GM13977 (cell line): ENCODE measurements at places on chromosomes 6 and 20.

DNA sequence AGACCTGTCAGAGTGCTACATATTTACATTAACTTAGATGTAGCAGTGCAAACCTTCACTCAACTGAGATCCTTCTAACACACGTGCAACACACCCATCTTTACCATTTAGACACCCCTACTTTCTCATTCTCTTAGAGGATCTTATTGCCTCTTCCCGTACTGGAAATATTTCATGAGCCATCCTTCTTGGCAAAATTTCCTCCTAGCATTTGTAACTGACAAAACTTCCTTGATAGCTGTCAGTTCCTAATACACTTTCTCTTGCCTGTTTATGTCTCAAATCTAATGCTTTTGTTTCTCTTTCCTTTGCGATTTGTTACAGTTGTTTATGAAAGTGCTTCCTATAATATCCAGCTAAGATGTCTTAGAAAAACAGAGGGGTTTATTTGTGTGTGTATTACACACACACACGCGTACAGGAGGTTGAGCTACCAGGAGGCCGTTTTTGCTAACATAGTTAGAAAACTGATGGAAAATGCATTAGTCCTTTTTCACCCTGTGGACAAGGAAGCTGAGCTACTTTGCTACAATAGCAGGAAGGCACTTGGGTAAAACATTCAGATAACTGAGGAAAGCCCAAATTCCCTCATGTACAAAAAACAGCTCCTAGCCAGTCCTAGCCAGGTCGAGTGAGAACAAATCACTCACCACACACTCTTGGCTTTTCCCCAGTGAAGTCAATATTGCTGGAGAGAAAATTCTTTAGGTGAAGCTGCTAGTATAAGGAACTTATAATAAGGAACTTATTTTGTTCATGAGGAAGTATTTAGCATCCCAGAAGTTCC, 153.6 kb downstream of the NFATC2 start:
- DNase-seq: no peak

- no peak for DNase-seq
These were observed 32.0 kb downstream of the ZC2HC1B start for GRCh38 chr6:143896126-143896860.

GRCh38 chr6:144094731-144095133, 641 bp downstream of the SF3B5 start:
- DNase-seq: no peak

DNA sequence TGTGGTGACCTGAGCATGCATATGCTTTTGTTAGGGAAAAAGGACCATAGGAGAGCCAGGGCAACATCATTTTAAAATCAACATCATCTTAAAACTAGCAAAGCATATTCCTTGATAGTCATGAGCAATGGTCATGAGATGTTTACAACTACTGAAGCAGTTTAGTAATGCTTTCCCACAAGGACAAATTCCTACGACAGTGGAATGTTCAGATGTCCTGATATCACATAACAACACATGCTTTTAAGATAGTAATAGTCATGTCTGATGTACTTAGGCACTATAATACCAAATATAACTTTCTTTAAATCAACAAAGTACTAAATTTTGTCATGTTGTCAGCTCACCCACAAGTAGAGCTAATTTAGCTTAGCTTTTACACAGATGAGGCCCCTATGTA, 370.3 kb downstream of the HTR1B start:
- no peak for DNase-seq

DNA sequence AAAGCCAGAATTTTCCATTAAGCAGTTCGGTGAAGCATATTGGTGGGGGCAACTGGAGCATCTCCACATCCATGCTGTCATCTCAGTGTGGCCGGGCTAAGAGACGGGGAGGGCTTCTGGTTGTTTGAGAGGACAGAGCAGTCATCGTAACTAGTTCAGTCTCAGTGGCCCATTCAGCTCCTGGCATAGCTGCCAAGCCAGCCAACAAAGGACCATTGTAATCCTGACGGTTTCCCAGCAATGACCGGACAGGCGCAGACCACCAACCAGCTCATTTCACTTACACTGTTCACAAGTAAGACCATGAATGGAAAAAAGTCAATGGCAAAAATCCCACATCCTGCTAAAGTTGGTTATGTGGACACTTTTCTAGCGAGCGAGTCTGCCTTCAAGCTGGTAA, 14.9 kb upstream of the HDDC2 start:
- DNase-seq: no peak

DNA sequence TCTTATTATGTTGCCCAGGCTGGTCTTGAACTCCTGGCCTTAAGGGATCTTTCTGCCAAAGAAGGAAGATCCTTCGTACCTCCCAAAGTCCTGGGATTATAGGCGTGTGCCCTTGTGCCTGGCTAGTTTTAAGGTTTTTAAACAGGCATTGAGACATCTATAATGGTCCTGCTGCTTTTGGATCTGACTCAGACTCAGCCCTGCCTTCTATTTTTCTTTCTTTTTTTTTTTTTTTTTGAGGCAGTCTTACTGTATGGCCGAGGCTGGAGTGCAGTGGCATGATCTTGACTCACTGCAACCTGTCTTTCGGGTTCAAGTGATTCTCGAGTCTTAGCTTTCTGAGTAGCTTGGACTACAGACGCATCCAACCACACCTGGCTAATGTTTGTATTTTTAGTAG, 73.7 kb downstream of the PHF20 start:
- DNase-seq: no peak

DNA sequence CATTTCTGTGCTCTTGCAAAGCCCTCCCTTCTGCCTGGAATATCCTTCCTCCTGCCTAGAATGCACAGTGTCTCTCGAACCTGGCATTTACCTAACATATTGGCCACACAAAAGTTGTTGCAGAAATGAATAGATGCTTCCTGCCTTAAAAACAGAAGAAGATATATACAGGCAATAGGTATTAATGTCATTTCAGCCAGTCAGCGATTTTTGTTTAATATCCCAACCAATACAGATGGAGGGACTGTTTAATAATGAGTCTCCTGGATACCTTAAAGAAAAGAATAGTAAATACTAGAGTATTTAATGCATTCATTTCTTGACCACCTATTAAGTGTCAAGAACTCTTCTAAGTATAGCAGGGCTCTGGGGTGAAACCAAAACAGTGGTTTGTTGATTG, 70.3 kb downstream of the MBOAT1 start:
- no peak for DNase-seq

DNA sequence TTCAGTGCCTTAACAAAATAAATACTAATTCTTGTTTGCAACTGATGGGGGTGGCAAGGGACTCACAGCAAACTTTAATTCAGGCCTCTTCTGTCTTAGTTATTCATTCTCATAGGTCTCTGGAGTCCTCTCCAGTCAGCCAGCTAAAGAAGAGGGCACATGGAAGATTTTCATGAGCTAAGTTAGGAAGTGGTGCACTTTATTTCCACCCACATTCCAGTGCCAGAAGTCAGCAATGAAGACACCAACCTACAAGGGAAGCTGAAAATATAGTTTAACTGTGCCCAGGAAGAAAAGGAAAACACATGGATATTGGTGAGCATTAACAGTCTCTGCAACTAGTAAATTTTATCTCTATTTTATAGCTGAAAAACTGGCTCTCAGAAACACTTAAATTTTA, 16.7 kb upstream of the IRAK1BP1 start:
- no peak for DNase-seq

DNA sequence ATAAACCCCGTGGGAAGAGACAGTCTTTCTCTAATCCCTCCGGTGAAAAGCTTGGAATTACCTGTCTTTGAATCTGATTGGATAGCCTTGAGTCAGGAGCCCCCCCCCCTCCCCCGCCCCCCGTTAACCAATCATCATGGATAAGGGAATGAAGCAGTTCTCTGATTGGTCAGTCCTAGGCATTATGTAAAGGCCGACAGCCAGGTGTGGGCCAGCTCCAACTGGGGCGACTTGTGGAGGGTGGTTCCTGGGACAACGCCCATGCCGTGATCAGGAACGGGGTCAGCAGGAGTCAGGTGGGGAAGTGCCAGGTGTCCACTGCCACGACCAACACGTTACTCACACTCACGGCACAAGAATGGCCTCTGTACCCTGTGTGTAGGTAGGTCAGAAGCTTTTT, 406.8 kb upstream of the SULF2 start:
- no peak for DNase-seq

DNA sequence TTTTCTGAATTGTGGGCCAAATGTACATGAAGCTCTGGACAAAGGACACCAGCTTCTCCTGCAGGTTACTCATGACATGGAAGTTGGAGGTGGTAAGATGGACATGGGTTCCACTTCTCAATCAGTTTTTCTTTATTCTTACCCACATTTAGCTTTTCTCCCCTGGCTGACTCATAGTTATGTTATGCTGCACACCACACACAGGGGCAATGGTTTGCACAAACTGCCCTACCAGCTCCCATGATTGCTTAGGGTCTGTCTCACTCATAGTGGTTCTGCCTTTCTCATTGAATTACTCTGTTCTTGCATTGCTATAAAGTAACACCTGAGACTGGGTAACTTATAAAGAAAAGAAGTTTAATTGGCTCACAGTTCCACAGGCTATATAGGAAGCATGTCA, 4.5 kb upstream of the CD109 start:
- DNase-seq: no peak

DNA sequence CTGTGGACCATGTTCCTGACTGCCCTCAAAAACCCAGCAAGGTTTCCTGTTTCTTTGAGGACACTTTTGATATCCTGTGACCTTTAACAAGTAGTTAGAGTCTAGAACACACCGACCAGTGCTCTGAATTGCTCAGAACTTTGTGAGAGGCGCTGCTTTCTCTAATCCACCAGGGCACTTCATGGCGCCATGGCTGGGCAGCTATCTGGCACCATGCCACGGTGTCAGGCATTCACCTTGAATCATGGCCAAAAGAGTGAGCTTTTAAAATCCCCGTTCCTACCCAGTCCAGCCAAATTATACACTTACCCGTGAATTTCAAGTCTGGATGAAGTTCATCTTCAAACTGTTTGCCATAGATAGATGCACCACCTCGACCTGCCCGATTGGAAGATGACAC, 17.0 kb upstream of the CPNE5 start:
- DNase-seq: no peak

DNA sequence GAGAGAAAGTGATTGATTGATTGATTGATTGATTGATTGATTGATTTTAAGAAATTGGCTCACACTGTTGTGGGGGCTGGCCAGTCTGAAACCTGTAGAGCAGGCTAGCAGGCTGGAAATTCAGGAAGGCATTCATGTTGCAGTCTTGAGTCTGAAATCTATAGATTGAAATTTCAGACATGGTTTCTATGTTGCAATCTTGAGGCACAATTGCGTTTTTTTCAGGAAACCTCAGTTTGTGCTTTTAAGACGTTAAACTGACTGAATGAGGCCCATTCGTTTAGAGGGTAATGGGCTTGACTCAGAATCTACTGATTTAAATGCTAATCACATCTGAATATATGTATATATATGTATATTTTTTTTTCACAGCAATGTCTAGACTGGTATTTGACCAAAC, 106.3 kb downstream of the STXBP5 start:
- DNase-seq: no peak

- no peak for DNase-seq
These were observed 33.5 kb upstream of the TPD52L1 start for GRCh38 chr6:125120054-125120590.

DNA sequence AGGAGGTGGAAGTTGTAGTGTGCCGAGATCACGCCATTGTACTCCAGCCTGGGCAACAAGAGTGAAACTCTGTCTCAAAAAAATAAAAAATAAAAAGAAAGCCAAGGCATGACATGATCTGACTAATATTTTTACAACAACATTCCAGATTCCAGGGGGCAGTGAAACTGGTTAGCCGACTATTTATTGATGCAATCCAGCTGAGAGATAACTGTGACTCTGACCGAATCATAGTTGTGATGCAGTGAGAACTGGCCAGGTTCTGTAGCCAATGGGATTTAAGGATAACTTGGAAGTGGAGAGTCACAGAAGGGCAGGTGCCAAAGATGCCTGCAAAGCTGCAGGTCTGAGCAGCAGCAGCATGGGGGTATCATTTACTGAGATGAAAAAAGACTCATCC, 82.9 kb upstream of the TSHZ2 start:
- no peak for DNase-seq

GRCh38 chr20:20018366-20018765, 1.2 kb downstream of the NAA20 start:
- DNase-seq: no peak

GRCh38 chr6:34554291-34555006, 1.7 kb downstream of the SPDEF start:
- no peak for DNase-seq

- DNase-seq: peak; percentile 28
These were observed 36.4 kb upstream of the SLC17A4 start for GRCh38 chr6:25717866-25718740.

DNA sequence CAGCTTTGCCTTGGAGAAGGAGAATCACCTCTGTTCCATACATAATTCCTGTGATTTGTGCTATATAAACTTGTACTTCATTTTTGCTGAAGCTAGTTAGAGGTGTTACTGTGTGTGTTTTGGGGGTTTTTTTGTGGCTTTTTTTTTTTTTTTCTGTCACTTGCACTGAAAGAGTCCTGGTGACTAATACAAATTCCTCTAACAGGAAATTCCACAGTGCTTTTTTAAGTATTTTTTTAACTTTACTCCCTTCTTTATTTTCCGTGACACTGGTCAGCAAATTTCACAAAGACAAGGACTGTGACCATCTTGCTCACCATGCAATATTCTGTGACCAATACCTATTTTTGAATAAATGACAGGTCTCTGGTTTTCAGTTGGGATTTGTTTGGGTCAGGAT, 110.5 kb downstream of the ISM1 start:
- no peak for DNase-seq

DNA sequence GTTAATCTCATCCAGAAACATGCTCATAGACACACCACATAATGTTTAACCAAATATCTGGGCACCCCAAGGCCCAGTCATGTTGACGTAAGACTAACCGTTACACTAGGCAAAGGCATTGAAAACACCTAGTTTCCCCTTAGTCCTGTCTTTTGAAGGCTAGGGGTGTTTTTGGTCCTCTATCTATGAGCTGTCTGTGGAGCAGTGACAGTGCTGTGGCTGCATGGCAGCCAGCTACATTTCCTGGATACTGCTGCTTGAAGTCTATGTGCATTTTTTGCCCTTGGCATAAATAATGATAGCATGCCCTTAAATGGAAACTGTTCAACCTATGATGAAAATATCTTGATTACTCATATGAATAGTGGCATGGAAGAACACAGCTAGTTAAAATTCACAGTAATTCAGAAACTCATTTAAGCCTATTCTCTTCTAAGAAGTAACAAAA, 18.6 kb downstream of the FARS2 start:
- DNase-seq: no peak

DNA sequence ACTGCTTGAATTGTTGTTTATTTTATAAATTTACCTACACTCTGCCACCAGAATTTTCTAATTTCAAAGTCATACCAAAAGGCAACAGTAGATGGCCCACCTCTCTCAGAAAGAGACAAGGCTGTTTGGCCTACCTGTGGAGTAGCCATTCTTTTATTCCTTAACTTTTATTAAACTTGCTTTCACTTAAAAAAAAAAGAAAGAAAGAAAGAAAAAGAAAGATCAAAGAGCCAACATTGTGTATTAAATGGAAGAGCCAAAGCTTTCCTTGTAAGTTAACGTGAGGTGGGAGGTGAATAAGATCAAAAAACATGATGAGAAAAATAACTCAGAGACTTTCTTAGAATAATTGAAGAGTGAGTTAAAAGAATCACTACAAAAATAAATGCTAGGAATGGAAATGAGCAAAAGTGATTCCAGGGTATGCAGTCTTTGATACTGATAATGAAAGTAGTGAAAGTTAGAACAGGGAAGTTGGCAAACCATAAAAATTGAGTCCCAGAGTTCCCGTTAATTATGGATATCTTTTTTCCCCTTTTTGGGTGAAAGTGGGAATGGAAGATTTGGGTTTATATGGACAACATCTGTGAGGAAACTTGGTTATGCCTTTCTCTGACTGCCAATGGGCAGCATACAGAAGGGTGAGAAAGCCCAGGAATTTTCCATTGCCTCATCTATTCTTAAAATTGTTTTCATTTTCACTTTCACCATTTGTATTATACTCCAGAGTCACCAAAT, 35.9 kb upstream of the MYB start:
- no peak for DNase-seq
